ENCODE measurements at places on chromosomes 3 and 15.

GRCh38 chr3:150912501-150912900 is 7.3 kb upstream of the MINDY4B start:
- DNase-seq = no peak

DNA sequence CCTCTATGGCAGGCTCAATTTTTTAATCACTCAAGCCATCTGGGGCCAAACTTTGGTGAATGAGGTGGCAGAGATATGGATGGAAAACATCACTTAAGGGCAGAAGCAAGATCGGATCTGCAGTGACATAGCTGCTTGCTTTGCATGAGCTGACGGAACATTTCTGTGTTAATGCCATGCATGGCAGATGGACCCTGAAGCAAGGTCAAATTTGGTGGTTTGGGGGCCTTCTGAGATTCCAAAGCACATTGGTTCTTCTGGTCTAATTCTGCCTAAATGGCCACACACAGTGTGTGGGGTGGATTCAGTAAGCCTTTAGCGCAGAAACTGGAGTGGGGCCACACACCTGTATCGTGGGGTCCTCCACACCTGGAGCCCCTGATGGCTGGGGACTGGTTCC is 38.3 kb upstream of the BCL2L10 start:
- DNase-seq = no peak

GRCh38 chr15:63322541-63322940 is 45.1 kb downstream of the APH1B start:
- DNase-seq = no peak

DNA sequence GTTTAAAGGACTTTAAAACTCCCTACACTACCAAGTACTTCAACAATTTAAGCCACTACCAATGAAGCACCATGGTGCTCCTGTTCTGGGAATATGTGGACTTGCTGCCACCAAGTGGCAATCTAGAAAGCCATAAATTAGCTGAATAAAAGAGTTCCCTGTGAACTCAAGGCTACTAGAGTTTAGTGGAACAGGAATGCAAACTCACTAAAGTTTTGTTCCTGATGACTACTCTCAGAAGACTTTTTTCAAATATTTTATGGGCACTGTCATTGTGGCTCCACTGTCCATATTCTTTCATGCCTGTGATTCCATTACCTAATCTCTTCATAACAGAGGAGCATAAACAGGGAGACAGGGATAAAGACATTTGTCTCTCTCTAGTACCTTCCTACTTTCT is 63.9 kb downstream of the TMCC1 start:
- no peak for DNase-seq

GRCh38 chr15:64824929-64825430 is 467 bp downstream of the PIF1 start:
- no peak for DNase-seq

- no peak for DNase-seq
These were observed 5.1 kb upstream of the DNAAF4 start for GRCh38 chr15:55513152-55513551.

DNA sequence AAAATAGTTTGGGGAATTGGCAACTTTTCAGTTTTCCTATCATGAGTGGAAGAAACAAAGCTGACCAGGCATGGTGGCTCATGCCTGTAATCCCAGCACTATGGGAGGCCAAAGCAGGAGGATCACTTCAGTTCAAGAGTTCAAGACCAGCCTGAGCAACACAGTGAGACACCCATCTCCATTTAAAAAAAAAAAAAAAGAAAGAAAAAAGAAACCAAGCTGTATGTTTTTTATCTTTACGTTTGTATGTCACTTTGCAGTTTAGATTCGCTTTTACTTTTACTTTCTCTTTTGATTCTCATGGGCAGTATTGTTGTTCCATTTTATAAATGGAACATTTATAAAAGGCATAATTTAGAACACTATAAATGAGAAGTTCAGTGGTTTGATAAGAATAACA is 31.2 kb upstream of the TNIK start:
- no peak for DNase-seq

GRCh38 chr3:27345493-27345892 is 23.7 kb downstream of the NEK10 start:
- no peak for DNase-seq

- no peak for DNase-seq
These were observed 46.8 kb upstream of the MCF2L2 start for GRCh38 chr3:183475016-183475763.

- DNase-seq = no peak
These were observed 97.7 kb downstream of the GAP43 start for GRCh38 chr3:115720983-115721382.

- no peak for DNase-seq
These were observed 41.1 kb upstream of the SKOR1 start for GRCh38 chr15:67784090-67784781.

DNA sequence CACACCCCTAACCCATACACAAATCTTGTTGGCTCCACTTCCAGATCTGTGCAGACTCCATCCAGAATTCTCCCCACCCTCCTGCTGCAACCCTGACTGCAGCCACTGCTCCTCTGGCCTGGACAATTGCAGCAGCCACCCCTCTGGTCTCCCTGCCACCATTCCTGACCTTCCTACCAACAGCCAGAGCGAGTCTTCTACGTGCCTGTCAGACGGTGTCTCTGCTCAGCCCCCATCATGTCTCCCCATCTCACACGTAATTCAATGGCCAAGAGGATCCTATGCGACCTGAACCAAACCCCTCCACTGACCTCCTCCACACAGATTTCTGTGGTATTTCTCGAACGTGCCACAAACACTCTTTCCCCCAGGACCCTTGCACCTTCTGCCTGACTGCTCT is 103.3 kb downstream of the TPRA1 start:
- no peak for DNase-seq

DNA sequence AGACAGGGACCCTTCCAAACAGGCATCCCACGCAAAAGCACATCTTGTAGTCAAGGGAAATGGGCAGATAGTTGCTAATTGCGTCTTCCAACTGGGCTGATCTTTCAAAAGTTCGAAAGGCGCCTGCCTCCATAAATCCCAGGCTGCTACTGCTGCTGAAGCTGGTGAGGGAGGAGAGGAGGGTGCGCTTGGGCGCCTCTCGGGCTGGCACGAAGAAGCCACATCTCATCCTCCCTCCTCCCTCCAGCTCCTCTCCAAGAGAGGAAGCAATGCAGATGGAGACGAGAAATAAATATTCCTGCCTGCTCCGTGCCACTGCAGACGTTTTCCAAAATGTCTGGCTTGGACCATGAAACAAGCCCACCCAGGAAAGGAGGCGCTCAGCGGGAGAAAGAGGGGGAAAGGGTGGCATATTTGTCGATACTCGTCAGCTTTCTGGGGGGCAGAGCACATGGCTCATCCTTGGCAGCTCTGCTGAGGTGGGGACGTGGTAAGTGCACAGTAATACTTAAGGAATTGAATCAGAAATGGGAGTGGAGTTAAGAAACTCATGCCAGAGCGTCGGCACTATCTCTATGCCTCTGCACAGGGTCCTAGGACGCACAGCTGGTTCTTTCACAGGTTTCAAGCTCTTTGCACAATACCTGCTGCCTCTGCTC is 88.9 kb upstream of the FEZF2 start:
- no peak for DNase-seq

GRCh38 chr15:31332020-31332680 is 5.5 kb downstream of the KLF13 start:
- DNase-seq = no peak

- no peak for DNase-seq
These were observed 1.9 kb downstream of the FNDC3B start for GRCh38 chr3:172040981-172041963.

DNA sequence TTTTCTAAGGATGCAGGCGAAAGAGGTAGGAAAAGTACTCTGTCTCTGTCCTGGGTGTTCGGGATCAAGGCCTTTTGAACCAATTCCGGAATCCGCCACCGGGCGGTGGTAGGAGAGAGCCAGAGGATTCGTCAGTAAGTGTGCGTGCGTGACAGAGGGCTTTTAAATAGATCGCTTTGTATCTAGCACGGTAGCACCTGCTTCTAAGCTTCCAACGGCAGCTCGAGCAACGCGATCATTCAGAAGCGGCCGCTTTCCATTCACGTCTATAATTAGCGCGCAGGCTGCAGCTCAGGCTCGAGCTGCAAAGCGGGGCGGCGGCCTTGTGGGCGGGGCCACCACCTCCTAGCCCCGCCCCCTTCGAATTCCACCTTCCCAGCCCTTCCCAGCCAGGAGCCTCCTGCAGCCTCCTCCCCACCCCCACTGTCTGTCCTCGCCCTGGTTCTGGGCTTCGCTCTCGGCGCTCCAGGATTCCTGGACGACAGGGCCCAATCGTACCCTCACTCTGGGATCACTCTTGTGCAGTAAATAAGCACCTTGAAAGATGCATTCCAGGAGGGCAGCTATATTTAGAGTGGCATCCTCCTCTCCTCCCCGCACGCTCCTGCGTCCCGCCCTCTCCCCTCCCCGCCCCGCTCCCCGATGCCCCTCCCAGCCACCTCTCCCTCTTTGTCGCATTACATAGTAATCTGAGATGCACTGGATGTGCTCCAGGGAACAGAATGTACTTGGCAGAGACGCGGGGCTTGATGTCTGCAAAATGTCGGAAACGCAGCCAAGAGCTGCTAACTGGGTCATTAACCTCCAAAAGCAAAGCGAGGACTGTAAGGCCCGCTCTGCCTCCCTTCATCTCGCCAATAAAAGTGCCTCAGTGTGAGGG is 224.1 kb upstream of the TPRG1 start:
- DNase-seq = no peak

DNA sequence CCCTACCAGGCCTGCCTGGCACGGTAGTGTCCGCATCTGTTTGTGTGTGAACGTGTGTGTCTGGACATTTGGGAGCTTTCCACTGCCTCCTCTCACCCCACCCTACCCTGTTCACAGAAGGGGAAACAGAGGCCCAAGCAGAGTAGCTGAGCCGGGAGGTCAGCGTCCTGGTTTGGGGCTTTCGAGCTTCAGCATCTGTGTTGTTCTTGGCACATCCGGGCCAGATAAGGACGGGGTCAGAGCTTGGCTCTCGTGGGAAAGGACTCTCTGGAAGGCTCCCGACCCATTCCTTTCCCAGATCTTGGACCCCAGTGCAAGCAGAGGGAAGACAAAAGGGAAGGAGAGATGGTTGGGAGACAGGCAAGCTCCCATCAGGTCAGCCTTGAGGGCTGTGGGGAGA is 6.3 kb upstream of the PTH1R start:
- no peak for DNase-seq

GRCh38 chr3:177647341-177647740 is 450.1 kb upstream of the TBL1XR1 start:
- no peak for DNase-seq

DNA sequence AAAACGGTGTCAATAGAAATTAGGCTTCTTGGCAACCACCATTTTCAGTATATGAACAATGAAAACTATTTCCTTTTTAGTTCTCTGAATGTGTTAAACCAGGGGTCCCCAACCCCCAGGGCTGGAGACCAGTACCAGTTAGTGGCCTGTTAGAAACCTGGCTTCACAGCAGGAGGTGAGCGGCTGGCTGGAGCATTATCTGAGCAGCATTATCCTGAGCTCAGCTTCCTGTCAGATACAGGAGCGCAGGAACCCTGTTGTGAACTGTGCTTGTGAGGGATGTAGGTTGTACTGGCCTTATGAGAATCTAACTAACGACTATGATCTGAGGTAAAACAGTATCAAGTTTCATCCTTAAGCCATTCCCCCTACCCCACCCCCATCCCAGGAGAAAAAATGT is 328.7 kb downstream of the ZBBX start:
- no peak for DNase-seq

DNA sequence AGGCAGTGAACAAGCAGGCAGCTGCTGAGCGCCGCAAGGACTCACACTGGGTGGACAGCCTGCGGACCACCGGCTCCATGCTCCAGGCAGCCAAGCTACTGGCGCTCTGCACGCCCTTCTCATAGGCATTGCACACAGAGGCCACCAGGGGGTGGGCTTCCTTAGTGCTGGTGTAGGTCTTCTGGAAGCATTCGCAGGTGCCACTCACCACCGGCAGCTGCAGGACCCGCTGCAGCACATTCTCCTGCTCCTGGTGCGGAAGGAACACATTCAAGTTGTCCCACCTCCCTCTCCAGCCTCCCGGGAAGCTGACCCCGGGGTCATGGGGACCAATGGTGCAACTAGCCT is 6.0 kb downstream of the PLIN1 start:
- no peak for DNase-seq

GRCh38 chr15:75054172-75054897 is 30.9 kb downstream of the PPCDC start:
- no peak for DNase-seq

- DNase-seq = no peak
These were observed 18.7 kb upstream of the APH1B start for GRCh38 chr15:63258658-63259057.

DNA sequence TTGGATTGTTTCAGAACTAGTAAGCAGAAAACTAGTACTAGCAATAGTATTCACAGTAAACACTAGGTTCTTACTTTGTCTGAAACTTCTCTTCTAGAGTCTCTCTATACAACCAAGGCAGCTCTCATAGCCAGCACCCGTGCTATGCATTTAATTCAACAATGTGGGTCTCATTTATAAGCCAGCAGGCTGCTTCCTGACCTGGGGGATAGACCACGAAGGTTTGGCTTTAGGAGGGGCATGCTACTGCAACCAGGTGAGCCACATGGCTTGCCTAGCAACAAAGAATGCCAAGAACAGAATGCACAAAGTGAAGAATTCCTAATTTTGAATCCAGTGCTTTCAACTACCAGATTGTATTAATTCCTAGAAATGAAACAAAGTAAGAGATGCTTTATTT is 213.8 kb downstream of the CHST2 start:
- DNase-seq = no peak

- no peak for DNase-seq
These were observed 200.5 kb downstream of the UACA start for GRCh38 chr15:70562906-70563305.

DNA sequence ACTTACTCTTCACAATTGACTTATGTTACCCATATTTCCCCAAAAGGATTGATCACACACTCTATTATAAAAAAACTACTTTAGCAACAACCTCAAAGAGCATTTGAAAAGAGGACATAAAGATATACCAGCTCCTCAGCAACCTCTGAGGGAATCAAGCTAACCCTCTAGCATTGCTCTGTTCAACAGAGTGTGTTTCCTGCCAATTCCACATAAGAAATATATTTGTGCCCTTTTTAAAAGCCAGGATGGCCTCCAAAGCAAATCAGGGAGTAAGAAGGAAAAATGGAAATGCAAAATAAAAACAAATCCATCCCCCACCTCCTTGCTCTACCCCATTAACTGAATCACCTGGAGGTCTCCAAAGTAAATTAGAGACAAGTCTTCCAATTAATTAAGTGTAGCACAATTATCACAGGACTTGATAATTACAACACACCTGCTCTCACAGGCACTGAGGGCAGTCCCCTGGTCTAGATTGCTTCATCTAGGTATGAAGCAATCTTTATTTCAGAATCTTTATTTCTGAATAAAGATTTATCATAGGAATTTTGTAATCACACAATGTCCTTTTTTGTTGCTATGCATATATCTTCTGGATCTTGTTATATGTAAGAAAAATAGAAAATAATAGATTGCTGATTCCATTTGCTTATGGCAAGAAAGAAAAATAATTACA is 34.8 kb downstream of the GPR176 start:
- no peak for DNase-seq

DNA sequence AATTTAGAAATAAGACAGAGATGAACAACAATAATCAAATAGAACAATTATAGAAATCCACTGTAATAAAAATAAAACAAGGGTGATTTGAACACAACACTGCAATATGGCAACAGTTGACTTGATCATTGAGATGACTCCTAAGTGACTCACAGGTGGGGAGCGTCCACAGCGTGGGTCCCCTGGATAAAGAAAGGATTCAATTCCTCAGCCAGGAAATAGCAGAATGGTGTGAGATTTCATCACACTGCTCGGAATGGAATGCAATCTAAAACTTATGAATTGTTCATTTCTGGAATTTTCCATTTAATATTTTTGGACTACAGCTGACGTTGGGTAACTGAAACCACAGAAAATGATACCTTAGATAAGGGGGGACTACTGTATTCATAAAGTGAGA is 82.0 kb downstream of the CNTN3 start:
- no peak for DNase-seq
